ENCODE measurements at places on chromosomes 5 and 9. TPM values are rescaled to one million over a fixed set of nuclear protein-coding genes. Genes with fewer than 3 reads are reported as not detected.
A peak's percentile ranks its signal among the peaks of the same experiment; 100 is the strongest.

- no peak overlapping the region for H3K27ac ChIP-seq
- DNase-seq = no peak
- no peaks in the 10 kb centered on the region for H3K27me3 ChIP-seq
Observed at GRCh38 chr5:160092514-160092913, 26.7 kb downstream of the PWWP2A start.

- H3K27me3 ChIP-seq = no peaks in the 10 kb centered on the region
- no peaks in the 10 kb centered on the region for H3K36me3 ChIP-seq
- no peak for DNase-seq
- H3K27ac ChIP-seq = no peak overlapping the region
- H3K4me1 ChIP-seq = no peaks in the 10 kb centered on the region
Observed at GRCh38 chr5:1781726-1782384, 17.8 kb downstream of the MRPL36 start.

The WNT8A gene
- not detected for total RNA-seq

The PCDHB5 gene
- total RNA-seq = not detected

The HMMR gene
- total RNA-seq = 40.6 TPM

- no peak overlapping the region for H3K27ac ChIP-seq
- H3K4me3 ChIP-seq = no peak overlapping the region
- DNase-seq = no peak
- no peaks in the 10 kb centered on the region for H3K4me1 ChIP-seq
- H3K36me3 ChIP-seq = no peaks in the 10 kb centered on the region
Observed at GRCh38 chr5:100186181-100186580, 349.0 kb upstream of the FAM174A start.

GRCh38 chr5:170312666-170313065 is 15.1 kb upstream of the LCP2 start:
- peaks cover 58% of the 10 kb centered on the region for H3K4me1 ChIP-seq
- peak overlapping the region; percentile 9 for H3K4me3 ChIP-seq
- H3K27me3 ChIP-seq = no peaks in the 10 kb centered on the region
- no peaks in the 10 kb centered on the region for H3K36me3 ChIP-seq
- DNase-seq = peak; percentile 71

DNA sequence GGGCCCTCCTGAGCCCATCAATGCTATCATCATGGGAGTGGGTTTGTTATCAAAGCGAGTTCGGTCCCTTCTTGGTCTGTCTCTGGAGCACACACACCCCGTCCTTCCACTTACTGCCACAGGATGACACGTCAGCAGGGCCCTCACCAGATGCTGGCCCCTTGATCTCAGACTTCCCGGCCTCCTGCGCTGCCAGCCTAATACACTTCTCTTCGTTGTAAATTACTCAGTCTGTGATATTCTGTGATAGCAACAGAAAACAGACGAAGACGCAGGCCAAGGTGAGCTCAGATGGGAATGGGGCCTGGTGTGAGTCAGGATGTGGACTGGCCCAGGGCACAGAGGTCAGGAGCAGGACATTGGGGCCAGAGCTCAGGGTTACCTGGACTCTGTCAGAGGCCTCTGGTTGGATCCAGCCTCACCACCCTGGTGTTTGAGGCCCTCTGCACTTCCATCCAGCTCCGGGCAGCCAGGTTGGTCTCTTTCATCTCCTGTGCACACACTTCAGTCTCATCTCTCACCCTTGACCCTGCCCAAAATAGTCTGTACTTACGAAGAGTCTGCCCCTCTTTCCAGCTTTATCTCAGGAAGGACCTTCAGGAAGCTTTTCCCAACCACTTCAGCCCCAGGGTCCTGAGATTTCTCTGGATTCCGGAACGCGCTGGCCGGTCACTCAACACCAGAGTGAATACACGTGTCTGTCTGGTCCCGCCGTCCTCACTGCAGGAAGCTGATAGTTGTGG is 26.0 kb upstream of the CNOT6 start:
- H3K27me3 ChIP-seq = no peaks in the 10 kb centered on the region
- H3K4me1 ChIP-seq = no peaks in the 10 kb centered on the region
- no peak overlapping the region for H3K27ac ChIP-seq
- no peaks in the 10 kb centered on the region for H3K36me3 ChIP-seq
- DNase-seq = no peak

DNA sequence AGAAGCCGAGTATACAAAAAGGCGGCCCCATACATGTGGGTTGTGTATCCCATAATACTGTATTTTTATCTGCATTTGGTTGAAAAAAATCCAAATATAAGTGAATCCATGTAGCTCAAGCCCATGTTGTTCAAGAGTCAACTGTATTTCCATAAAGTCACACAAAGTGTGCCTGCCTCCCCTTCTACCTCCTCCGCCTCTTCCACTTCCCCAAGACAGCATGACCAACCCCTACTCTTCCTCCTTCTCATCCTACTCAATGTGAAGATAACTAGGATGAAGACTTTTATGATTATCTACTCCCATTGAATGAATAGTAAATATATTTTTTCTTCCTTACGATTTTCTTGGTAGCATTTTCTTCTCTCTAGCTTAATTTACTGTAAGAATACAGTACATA is 92.7 kb downstream of the RFX3 start:
- no peak for DNase-seq
- H3K4me3 ChIP-seq = no peak overlapping the region
- no peaks in the 10 kb centered on the region for H3K36me3 ChIP-seq
- H3K4me1 ChIP-seq = no peaks in the 10 kb centered on the region
- H3K27me3 ChIP-seq = no peaks in the 10 kb centered on the region
